ENCODE measurements at places on chromosomes 7 and 10.

DNA sequence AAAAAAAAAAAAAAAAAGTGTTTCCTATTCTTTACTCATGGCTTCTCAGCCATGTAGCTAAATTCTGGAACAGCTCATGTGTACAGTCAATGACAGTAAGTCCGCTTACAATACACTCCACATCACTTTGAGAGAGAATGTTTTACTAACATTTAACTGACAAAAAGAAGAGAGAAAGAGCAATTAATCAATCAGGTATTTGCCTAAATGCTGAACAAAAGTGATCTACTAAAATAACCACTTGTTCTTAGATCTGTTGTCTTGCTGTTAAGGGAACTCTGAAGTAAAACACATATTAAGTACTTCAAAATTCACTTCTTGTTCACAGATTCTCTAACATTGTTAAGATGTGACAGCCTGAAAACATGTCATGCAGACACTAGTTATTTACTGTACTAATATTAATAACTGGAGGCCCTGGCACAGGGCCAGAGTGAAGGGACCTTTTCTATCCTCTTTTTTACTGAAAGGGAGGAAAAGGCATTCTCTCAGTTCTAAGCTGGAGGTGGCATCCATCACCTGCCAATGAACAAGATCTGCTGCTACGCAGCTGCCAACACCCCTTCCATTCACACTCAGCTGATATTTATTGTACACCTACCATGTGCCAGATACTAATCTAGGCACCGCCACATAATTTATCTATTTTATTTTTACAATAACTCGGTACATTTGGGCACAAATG is 72.6 kb downstream of the AHR start:
- DNase-seq: peak; percentile 4

GRCh38 chr7:128672927-128673517 is 930 bp downstream of the GARIN1A start:
- DNase-seq: peak; percentile 0

GRCh38 chr7:31054608-31055278 is 2.6 kb downstream of the ADCYAP1R1 start:
- DNase-seq: no peak

DNA sequence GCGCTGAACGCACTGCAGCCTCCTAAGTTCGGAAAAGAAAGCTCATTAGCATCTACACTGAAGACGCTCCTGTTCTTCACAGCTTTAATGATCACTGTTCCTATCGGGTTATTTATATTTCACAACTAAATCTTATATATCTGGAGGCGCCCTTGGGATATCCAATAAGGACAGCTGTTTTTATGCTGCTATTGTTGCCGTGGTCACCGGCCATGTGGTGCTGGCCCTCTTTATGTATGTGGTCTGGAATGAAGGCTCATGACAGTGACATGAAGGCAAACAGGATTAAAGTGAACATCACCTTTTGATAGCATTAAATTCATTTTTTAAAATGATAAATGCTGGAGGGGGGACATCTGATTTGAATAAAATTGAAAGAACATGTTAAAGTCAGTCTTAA is 8.8 kb downstream of the BLVRA start:
- DNase-seq: no peak

GRCh38 chr10:3772361-3773171 is 12.4 kb downstream of the KLF6 start:
- DNase-seq: no peak
